ENCODE measurements at places on chromosomes 2 and 18.

DNA sequence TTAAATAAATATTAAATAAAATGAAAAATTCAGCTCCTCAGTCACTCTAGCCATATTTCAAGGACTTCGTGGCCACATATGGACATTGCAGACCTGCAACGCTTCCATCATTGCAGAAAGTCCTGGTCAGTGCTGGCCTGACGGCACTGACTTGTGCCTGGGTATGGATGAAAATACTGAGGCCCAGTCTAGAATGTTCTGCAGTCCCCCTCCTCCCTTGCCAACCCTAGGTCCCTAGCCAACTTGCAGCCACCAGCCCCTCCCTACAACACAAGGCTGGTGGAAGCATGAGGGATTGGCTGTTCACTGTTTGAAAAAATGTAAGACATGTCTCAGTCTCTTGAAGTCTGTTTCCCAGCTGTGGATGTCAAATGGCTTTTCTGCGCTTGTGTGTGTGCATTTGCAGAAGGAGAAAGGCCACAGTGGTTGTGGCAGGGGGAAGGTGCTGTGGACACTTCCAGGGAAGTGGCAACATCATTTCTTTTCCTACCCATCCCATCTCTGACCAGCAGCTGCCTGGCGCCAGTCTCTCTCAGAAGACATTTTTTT is 9.9 kb downstream of the IGFBP5 start:
- DNase-seq, result no peak

- DNase-seq, result no peak
Observed at GRCh38 chr2:227748079-227748478, 2.4 kb downstream of the SCYGR8 start.

- DNase-seq, result no peak
Observed at GRCh38 chr2:175633227-175633626, 368.8 kb downstream of the LNPK start.

DNA sequence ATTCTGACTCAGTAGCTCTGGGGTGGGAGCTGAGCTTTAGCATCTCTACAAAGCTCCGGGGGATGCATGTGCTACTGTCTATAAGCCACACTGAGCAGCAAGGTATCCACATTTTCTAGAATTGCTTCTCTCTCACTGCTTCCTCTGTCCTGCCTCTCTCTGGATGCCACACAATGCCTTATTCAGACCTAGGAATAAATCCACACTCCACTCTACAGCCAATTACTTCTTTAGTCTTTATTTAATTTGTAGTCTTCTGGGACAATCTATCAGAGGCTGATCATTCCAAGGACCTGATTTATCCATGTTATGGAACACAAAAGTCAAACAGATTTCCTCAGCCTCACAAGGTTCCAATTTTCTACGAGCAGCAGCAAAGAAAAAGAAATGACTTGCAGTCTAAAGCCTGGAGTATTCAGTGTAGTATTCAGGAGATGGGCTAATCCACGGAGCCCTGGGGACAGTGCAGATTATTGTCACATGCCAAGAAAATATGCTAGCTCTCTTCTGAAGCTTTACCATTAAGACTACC is 4.4 kb downstream of the BCL2 start:
- no peak for DNase-seq

GRCh38 chr2:54803783-54804751 is 80.6 kb downstream of the EML6 start:
- DNase-seq, result no peak

- no peak for DNase-seq
Observed at GRCh38 chr2:105886029-105886454, 141.3 kb downstream of the NCK2 start.

- no peak for DNase-seq
Observed at GRCh38 chr2:149063177-149063576, 24.7 kb downstream of the LYPD6B start.

GRCh38 chr2:16045653-16046352 is 105.5 kb downstream of the MYCN start:
- DNase-seq, result no peak

GRCh38 chr2:152175368-152176112 is at the start of gene STAM2:
Gene STAM2 (minus strand): TSS chr2:152175763. CDS start chr2:152175642, 121 bp downstream.
- peak; percentile 86 for DNase-seq

Data from left renal pelvis (tissue), 4 donors.